ENCODE measurements at places on chromosomes 3 and 15.

GRCh38 chr3:97612632-97613031, 151.9 kb upstream of the ARL6 start:
- DNase-seq = no peak

GRCh38 chr3:139202226-139202958, 141.4 kb upstream of the MRPS22 start:
- DNase-seq = no peak

DNA sequence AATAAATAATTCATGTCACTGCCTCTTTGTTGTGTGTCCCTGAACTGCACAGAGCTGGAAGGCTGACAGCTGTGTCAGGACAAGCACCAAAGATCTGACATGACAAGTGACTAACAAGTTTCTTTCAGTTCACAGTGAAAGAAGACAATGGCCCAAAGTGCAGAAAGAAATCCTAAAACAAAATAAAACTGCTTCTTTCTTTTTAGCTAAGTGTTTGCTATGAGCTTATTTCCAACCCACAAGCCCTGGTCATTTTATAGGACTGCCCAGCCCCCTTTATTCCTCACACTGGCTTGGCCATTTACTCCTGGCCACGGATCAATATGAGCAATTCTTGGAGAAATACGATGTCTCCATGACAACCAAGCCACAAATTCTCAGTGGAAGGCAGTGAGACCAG, 238.5 kb downstream of the WDR72 start:
- DNase-seq = no peak

DNA sequence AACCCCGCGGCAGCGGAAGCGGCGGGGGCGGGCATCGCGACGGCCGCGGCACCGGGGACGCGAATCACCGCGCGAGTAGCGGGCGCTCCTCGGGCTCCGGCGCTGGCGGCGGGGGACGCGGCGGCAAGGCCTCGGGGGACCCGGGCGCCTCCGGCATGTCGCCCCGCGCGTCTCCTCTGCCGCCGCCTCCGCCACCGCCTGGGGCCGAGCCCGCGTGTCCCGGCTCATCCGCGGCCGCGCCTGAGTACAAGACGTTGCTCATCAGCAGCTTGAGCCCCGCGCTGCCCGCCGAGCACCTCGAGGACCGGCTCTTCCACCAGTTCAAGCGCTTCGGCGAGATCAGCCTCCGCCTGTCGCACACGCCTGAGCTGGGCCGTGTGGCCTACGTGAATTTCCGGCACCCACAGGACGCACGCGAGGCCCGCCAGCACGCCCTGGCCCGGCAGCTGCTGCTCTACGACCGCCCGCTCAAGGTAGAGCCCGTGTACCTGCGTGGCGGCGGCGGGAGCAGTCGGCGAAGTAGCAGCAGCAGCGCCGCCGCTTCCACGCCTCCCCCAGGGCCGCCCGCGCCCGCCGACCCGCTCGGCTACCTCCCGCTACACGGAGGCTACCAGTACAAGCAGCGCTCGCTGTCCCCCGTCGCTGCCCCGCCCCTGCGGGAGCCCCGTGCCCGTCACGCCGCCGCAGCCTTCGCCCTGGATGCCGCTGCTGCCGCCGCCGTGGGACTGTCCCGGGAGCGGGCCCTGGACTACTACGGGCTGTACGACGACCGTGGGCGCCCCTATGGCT, 675 bp downstream of the RBM15B start:
- DNase-seq = peak; percentile 64

DNA sequence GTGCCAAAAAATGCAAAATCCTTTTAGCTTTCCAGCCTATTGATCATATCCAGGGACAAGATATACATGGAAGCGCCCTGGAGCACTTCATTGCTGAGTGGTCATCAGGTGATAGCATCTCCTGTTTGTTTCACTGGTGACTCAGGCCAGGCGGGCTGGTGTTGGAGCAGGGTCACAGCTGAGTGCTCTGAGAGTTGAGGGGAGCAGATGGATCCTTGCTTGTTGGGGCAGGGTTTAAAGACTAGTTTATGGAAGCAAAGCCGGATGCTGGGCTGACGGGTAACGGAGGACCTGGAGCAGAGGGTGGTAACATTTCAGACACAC, 405.0 kb upstream of the TPM1 start:
- no peak for DNase-seq

Measured in T-helper 1 cell (primary cell).